ENCODE measurements at places on chromosomes 1 and 21. TPM values are rescaled to one million over a fixed set of nuclear protein-coding genes. Genes with fewer than 3 reads are reported as not detected.

Gene BEND5
- total RNA-seq, result under 0.01 TPM

Gene FCGR3A
- not detected for total RNA-seq

Gene SLC9C2
- total RNA-seq, result not detected

Gene DYRK3
- 24.7 TPM for total RNA-seq

Gene ADORA1
- total RNA-seq, result 0.38 TPM

Gene GNB1
- total RNA-seq, result 66.0 TPM

Gene TCHHL1
- not detected for total RNA-seq

Gene SPATA1
- 0.96 TPM for total RNA-seq

Gene E2F2
- total RNA-seq, result under 0.01 TPM

Gene NTMT2
- not detected for total RNA-seq

Gene KRTAP19-6
- not detected for total RNA-seq

Gene SLFNL1
- 0.28 TPM for total RNA-seq

Gene CACHD1
- 2.7 TPM for total RNA-seq

Gene OR2L13
- total RNA-seq, result under 0.01 TPM

Data from regular cardiac myocyte (primary cell).